H1 (cell line): ENCODE measurements at places on chromosomes 16 and 17. TPM values are rescaled to one million over a fixed set of nuclear protein-coding genes. Genes with fewer than 3 reads are reported as not detected.

The UNC13D gene
- 7.5 and 8.4 TPM in 2 replicates for total RNA-seq

DNA sequence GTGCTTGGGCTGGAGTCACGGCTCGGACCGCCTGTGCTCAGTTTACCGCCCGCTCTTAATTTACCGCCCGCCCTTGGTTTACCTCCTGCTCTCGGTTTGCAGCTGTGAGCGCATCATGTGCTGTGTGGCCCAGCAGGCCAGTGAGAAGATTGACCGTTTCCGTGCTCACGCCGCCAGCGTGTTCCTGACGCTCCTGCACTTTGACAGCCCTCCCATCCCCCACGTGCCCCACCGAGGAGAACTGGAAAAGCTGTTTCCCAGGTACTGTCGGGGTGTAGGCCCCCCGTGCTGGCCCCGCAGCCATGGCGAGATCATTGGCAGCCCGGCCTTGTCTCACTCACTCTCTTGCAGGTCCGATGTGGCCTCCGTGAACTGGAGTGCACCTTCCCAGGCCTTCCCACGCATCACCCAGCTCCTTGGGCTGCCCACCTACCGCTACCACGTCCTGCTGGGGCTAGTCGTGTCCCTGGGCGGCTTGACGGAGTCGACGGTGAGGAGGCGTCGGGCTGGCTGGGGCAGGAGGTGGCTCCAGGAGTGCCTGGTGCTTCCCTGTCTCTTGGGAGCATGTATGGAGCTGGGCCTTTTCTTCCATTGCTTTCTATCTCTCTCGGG, 89.3 kb upstream of the ZNF750 start:
- no peak for DNase-seq

DNA sequence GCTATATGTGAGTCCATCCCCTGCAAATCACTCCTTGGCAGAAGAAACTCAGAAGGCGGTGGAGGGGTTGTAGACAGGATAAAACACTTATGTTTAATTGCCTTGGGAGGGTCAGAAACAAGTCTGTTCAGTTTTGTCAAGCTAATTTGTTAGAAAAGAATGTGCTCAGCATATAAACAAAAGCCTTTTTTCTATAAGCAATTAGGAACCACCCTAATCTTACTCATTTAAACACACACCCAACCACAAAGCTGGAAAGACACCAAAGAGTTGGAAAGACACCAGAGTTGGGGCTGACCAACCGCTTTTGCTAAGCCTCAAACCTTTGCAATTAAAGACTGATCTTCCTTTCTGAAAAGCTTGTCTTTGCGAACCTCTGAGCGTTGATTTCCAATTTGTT, 439.2 kb upstream of the ERCC4 start:
- no peak for DNase-seq

The GALR2 gene
- 0.86 and 1.0 TPM in 2 replicates for total RNA-seq

GRCh38 chr17:11823862-11824261, 173.4 kb downstream of the ZNF18 start:
- DNase-seq, result no peak

GRCh38 chr17:35683591-35683990, 47.8 kb upstream of the RASL10B start:
- DNase-seq, result no peak

The TBC1D3I gene
- total RNA-seq, result 0.46 TPM in 1 of 2 replicates, not detected in the other
